Colonic mucosa (tissue), 4 donors: ENCODE measurements at places on chromosomes 7 and 10. TPM values are rescaled to one million over a fixed set of nuclear protein-coding genes. Genes with fewer than 3 reads are reported as not detected.

DNA sequence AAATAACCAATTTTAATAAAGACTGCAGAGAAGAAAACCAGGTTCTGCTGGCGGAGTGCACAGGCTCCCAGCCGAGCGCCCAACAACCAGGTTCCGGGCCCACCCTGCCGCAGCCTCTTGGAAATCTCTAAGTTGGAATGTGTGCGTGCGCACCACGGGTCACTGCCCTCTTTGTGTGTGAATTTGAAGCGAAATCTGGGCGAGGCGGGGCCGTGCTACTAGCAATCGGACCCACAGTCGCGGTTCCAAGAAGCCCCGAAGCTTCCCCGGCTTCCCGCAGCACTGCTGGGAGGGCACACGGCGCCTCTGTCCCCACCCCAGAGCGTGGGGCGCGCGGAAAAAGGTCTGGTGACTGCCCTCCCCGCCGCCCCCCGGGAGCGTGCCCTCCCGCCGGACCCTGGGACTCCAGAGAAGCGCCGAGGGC is 666 bp upstream of the MAP3K8 start:
- DNase-seq: peak; percentile 83

DNA sequence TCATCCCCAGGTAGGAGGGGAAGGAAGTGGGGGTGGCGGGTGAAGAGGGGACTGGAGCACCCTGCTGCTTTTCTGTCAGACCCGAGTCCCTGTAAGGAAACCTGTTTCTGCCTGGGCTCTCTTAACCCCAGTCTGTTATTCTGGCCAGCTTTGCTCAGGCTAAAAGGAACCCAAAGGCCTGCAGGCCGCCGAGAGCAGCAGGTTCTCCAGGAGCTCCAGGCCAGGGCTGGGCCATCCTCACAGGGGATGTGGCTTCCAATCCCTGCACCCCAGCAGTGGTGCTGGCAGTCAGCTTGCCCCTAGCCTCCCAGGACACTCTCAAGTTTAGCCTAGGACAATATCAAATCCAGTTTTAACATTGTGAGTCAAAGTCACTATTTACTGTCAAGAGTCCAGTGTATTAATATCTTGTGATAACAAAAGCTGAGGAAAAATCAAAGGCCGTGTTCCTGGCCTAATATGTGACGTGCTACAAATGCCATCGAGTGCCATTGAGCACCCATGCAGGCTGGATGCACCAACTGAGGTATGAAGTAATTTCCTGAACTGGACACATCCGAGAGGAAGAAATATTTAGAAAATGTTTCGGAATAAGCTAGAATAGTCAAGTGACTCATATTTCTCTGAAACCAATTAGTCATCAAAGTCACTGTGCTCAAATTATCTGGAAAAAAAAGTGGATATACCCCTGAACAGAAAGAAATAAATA is 7.0 kb downstream of the PKD1L1 start:
- no peak for DNase-seq

- DNase-seq: peak; percentile 61
Measured at GRCh38 chr7:43248961-43249822, 136.7 kb downstream of the HECW1 start.

DNA sequence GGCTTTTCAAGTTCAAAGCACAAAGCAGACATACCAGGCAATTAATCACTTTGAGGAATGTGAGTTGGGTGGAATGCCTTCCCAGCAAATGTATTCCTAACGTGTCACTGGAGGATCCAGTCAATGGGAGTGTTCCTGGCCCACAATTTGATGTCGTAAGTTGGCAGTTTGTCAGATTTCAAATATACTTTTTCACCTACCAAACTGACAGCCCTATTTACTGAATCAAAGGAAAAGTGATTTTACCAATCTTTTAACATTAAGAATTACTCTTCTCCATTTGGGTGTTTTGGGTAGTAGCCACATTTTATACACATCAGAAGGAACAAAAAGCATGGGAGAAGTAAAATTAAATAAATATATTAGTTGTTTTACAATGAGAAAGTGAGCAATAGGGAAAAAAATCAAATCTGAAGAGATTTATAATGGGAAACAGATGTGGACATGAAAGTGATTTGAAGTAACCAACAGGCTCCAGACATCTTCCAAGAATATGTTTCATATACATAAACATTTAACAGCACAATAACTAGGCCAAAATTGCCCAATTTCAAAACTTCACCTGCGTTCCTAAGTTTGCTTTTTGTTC is 222.9 kb downstream of the MTERF1 start:
- no peak for DNase-seq

DNA sequence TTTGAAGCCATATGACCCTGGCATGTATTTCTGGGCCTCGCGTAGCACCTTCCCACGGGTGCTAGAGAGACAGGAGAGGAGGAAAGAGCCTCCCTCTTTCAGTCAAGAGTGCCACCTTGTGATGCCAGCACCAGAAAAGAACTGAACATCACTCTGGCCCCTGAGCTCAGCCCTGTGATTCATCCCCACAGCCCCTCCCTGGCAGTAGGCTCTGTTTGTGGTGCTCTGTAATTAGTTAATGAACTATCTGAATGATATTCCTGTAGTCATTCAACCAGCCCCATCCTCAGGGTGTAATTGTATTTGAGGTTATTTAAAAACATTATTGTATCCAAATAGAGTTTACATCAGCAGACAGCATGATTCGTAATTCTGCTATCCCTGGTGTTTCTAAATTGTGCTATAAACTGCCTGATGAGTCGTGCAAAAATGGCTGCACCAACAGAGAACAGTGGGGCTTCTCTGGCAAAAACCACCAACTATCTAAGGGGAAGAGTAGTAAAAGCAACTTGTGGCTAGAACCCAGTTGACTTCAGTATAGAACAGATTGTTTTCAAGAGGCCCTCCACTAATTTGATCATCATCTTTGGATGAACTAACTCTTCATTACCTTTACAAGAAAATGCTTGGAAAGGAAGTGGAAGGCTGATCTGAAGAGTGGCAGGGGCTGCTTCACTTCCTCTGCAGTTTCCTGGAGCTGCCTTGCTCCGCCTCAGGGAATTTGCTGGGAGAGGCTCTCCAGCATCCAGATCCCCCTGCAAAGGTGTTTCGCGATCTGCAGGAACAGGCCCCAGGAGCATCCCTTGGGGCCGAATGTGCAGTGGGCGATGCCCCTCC is 23.7 kb upstream of the TIAL1 start:
- DNase-seq: no peak

DNA sequence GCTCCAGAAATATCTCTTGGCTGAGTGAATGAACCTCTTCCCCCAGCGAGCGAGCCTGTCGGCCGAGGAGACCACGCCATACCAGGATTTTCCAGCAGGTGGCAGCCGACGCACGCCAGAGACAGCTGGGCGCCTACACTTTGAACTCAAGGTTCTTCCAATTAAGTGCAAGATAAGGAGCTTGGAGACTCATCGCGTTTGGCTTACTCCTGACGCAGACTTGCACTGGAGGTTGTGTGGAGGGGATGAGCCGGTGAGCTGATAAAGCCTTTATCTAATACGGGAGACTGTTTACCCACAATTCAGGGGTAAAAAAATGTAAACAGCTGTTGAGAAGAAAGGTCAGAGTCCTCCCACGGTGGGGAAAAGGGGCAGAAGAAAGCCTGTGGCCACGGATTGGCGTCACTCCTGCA is 45.9 kb upstream of the EMX2 start:
- peak; percentile 79 for DNase-seq

DNA sequence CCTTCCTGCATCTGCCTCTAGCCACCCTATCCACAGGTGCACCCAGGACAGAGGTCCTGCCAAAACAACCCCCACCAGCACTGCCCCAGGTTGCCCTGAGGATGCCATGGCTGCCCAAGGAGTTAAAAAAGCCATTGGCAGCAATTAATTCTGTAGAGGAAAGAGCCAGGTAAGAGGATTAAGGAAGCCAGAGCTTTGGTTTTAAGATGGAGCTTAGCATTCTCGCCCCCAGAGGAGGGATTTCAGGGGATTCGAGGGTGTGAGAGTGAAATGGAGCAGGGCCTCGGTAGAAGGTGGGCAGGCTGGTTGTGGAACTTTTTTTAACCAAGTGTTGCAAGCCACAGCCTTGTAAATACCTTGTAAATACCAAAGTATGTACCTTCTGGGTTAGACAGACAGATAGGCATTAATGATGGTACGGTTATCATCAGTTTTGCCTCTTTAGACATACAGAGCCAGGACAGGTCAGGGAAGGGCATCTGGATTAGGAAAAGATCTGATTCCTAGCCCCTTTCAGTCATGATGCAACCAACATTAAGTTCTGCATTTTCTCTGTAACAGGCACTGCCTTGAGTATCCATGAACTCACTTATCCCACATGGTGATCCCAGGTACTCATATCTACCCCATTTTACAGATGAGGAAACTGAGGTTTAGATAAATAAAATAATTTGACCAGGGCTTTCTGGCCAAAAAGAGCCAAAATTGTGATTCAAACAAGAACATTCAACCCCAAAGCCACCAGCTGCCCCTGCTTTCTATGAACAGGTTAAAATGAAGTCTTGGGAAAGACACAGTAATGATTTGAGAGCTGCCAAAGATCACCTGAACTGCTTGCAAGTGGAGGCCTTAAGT is 120.7 kb upstream of the PPIF start:
- DNase-seq: no peak

- no peak for DNase-seq
Measured at GRCh38 chr10:14405076-14406065, 74.6 kb upstream of the FRMD4A start.

GRCh38 chr7:125061-125475 is 67.3 kb upstream of the FAM20C start:
- no peak for DNase-seq

DNA sequence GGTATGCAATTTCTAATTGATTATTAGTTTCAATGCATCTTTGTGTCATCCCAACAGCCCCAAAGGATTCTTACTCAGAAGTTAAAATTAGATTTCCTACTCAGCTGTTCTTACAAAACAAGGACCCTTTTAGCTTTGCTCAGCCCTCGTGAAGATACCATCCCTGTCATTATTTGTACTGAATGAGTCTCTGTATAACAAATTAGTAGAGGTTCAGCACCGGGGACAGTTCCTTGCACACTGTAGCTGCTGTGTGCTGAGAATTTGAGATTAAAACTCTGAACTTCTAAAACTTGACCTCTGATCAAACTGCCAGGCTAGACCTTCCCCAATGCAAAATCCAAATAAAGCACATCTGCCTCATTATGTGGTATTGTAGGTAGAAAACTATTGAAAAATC is 299.1 kb downstream of the LHFPL3 start:
- DNase-seq: no peak

DNA sequence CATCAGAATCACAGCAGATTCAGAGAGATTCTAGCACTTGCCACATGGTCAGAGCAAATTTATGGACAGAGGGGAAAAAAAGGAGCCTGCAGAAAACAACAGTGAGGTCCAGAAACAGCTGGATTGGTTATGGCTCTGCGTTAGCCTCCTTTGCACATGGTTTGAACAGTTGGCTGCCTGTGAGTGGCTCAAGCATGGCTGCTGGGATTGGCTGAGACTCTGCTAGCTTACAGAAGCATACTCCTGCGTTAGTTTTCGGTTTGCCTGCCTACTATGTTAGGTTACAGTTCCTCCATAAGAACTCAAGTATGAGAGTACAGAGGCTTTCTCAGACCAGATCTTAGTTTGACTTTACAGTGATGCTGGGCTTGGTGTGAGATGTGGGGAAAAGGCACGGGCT is 80.7 kb upstream of the WDR11 start:
- no peak for DNase-seq

DNA sequence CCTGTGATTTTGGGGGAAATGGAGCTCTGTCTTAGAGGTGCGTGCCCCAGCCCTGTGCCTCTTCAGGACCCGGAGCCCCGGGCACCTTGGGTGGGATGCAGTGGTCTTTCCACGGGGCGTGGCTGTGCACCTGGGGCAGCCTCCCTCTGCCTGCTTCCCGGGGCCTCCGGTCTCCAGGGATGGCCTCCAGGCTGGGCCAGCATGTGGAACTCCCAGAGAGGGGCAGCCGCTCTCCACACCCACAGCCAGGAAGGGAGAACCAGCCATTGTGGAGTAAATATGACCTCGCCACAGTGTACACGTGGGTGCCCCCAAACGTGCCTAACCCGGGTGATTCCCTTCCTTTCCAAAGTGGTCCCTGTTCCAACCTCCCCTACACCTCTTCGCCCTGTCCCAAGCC is 52.6 kb downstream of the JAKMIP3 start:
- no peak for DNase-seq

DNA sequence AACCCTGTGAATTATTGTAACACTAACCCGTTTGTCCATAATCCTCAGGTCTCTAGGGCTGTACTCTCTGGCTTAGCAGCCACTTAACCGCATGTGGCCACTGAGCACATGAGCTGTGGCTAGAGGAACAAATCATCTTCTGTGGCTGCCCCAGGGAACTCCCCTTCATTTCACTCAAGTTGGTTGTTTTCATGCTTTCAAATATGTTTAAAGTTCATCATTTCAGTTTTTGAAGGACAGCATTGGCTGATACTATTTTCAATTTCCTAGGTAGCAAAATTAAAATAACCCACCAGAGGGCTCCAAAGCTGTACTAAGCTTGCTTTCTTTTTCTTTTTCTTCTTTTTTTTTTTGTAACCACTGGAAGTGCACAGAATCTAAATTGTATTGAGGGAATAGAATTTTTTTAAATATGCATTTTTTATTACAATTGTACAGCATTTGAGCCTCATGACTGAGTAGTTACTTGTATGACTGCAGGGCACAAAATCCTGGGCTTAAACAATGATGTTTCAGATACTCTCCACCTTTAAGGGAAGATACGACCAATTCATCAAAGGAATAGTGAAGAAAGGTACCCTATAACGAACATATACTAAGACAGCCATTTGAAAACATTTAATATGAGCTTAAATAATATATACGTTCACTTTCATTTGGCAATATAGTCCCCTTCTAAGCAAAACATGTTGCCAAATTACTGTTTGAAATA is 38.6 kb downstream of the MRC1 start:
- DNase-seq: no peak

DNA sequence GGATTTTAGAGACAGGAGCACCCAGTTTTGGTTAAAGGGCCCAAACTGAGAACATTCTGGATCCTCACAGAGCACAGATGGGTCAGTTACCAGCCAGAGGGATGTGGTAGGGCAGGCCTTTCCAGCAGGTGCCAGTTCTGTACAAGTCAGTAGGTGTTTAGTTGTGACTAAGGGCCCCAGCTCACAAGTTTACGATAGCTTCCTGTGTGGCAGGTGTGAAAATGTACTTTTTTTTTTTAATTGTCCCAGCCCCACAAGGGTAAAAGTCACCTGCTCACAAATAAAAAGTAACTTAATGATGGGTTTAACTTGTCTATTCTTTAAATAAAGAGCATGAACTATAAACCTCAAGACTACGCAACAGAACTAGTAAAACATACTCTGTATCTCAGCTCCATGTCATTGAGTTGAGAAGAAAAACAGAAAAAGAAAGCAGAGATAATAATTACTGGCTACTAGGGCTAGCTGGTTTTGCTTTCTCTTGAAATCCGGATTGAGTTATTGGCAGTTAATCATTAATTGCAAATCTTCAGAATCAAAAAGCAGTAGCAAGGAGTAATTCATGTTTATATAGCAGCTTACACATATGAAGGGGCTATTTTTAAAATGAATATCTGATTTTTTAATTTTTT is 15.4 kb downstream of the NFE2L3 start:
- DNase-seq: no peak

The CTAGE4 gene
- total RNA-seq: 9.9 TPM

The TCF7L2 gene
- 65.1 TPM for total RNA-seq

The CFAP43 gene
- 0.49 TPM for total RNA-seq

The RBM28 gene
- total RNA-seq: 16.3 TPM

The SLC18A3 gene
- not detected for total RNA-seq

The INSYN2A gene
- total RNA-seq: not detected
